ENCODE measurements at places on chromosomes 1 and 21.

DNA sequence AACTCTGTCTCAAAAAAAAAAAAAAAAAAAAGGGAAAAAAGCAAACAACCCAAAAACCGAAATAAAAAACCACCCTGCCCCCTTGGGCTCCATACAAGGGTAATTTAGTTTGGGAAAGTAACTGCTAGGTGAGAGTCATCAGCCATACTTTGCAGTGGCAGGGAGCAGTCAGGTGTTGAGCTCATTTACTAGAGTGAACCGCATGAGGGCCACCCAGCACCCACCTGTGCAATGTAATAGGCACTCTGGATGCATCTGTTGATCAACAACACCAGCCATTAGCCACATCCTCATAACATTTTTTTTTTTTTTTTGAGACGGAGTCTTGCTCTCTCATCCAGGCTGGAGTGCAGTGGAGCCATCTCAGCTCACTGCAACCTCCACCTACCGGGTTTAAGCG, 9.1 kb downstream of the INAVA start:
- no peak for DNase-seq

GRCh38 chr1:231628207-231628876, 1.8 kb downstream of the DISC1 start:
- no peak for DNase-seq

DNA sequence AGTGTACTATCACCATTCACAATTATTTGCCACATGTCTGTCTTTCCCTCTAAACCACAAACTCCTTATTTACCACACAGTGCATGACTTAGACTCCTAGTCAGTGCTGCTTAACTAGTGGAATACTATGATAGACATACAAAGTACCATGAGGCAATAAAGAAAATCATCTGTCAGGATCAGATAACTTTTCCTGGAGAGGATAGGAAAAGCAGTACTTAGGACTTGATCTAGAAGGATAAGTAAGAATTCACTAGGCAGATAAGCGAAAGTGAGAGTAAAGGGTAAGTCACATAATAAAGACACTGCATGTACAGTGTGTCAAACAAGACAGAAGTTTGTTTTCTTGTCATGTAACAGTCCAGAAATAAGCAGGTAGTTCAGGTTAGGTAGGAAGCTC, 21.2 kb upstream of the TSPAN1 start:
- DNase-seq: no peak

DNA sequence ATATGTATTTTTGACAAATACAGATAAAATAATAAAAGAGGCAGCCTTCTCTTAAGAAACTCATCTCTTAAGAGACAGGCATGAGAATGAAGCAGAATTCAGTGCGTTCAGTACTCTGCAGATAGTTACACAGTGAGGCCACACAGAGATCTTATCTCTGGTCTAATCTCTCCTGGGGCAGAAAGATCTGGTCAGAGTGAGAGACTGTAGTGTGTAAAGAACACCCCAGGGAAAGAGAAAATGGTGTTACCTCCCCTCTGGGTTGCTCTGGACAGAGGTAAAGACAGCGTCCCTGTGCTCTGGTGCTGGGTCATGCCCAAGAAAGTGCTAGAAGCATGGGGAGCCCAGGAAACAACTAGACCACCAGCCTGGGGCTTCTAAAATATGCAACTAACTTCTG, 216.3 kb downstream of the SIPA1L2 start:
- DNase-seq: no peak

- no peak for DNase-seq
These were observed 9.7 kb upstream of the NASP start for GRCh38 chr1:45574105-45574626.

DNA sequence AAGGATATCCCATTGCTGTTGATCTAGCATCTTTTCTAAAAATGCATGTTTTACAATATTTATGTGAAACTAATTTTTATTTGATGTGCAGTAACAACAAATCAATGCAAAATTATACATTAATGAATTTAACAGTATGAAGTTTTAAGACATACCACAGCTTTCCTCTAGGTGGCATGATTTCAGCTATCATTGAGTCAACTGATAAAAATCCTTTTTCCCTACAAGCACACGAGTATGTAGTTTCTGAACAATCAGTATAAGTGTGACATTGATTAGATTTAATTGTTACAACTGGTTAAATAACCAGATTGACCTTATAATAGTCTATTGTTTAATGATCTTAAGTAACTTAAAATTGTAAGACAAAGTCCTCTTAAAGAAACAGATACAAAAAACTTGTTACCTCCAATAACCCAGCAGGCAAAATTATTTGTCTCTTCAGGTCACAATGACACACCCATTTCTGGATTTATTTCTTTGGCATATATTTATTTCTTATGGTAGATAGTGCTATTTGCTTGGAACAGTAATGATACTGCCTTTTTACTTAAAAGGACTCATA, 5.8 kb upstream of the TGFB2 start:
- DNase-seq: no peak

- no peak for DNase-seq
These were observed 127.8 kb downstream of the LMX1A start for GRCh38 chr1:165228676-165229075.

- no peak for DNase-seq
These were observed 181.3 kb upstream of the SPAG17 start for GRCh38 chr1:118366286-118366685.

DNA sequence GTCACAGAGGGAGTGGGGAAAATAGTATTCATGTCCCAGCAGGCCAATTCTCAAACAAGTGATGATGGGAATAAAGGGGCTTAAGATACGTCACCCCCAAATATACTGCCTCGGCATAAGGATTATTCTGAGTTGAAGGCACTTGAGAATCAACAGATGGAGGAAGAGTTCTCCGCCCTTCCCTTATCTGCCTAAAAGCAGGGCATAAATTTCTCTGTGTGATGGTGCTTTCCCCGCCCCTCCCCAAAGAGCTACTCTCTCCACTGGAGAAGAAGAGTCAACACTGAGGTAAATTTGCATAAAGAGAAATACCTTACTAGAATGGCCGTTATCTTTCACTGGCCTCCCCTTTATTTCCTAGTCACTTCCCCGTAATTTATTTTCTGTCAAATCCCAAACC, 18.7 kb downstream of the BECN2 start:
- no peak for DNase-seq

GRCh38 chr1:110420874-110421793, 13.6 kb upstream of the LAMTOR5 start:
- no peak for DNase-seq

GRCh38 chr1:165173818-165174217, 182.7 kb downstream of the LMX1A start:
- DNase-seq: no peak

DNA sequence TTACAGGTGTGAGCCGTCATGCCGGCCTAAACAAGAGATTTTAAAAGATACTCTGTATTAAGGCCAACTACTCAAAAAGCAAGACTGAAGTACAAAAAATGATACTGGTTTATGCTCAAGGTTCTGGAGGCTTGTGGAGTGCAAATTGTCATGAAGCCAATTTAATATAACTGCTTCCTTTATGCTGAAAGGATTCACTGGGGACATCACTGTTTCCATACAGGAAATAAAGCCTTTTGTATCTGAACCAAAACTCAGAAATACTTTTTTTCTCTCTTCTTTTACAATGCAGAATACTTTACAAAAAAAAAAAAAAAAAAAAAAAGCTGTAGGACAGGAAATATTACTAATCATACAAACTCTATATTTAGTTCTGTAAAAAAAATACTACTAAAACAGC, 55.5 kb upstream of the CNN3 start:
- DNase-seq: no peak

DNA sequence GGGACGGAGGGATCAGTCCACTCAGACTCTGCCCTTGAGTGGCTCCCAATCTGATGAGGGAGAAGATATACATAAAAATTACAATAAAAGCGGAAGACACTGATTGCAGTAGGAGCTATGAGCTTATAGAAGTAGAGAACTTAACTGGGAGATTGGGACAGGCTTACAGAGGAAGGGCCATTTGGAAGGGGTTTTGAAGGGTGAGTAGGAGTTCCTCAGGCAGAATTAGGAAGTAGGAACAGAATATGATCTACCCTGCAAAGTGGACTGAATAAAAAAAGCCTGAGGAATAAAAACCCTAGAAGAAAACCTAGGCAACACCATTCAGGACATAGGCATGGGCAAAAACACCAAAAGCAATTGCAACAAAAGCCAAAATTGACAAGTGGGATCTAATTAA, 9.2 kb upstream of the WASF2 start:
- no peak for DNase-seq

DNA sequence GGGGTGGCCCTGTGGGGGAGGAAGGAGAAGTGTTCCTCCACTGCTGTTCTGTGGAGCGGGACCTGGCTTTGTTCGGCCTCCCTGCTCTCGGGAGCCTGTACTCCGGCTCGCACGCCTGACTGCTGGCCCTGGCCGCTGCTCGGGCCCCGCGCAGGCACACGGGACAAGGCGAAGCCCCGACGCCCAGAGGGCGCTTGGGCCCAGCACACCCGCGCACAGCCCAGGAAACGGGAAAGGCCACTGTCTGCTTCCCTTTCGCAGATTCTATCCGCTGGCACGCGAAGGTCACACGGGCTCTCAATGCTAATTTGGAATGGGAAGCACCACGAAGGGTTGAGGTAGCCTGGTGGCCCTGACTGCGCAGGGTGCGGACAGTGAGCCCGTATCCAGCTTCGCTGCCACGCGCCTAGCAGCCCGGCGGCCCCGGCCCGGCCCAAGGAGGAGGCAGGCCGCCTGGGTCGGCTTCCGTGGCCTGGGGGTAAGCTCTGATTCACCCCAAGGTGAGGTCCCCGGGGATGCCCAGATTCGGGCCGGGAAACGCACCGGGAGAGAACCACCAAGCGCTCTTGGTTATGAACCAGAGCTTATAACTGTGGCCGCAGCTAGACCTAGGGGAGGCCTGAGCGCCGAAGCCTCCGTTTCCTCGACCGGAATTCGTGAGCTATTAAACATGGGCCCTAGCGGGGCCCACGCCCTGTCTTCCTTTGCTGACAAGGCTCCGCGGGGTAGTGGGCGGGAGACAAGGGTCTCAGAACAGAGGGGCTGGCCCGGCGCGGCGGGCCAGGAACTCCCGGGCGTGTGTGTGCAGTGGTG, 19.7 kb upstream of the TBX15 start:
- DNase-seq: no peak

GRCh38 chr1:23341931-23342692, 2.0 kb downstream of the HNRNPR start:
- DNase-seq: no peak

- DNase-seq: no peak
These were observed 16.6 kb downstream of the SERINC2 start for GRCh38 chr1:31429583-31429982.

DNA sequence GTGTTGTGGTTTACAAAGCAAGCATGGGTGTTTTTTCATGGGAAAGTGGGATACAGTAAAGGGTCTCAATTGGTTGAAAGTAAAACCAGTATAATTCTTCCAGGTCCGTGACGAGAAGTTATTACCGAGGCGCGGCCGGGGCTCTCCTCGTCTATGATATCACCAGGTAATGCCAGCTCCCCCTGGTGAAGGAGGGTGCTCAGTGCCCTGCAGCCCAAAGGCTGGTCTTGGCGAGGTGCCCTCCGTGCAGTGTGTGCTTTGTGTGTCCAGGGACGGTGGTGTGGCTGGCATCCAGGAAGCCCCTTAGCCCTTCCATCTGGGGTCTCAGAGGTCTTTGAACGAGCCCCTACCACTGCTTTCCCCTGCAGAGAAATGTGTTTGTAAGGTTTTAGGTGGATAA, 24.8 kb downstream of the RAB4A start:
- no peak for DNase-seq

GRCh38 chr1:77018311-77018710, 151.0 kb downstream of the ST6GALNAC5 start:
- DNase-seq: no peak

DNA sequence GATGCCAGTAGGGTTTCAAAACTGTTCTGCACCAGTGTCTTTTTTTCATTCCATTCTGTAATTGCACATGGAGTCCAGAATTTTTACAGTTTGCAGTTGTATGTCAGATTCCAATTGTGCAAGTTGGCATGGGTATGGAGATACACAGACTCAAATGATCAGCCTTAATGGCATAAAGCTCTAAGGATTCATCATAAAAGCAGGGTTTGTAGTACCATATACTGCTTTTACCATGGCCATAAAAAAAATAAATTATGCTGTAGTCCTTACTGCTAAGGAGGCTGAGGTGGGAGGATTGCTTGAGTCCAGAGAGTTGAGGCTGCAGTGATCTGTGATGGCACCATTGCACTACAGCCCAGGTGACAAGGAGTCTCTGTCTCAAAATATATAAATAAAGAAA, 10.3 kb downstream of the MTARC1 start:
- DNase-seq: no peak

DNA sequence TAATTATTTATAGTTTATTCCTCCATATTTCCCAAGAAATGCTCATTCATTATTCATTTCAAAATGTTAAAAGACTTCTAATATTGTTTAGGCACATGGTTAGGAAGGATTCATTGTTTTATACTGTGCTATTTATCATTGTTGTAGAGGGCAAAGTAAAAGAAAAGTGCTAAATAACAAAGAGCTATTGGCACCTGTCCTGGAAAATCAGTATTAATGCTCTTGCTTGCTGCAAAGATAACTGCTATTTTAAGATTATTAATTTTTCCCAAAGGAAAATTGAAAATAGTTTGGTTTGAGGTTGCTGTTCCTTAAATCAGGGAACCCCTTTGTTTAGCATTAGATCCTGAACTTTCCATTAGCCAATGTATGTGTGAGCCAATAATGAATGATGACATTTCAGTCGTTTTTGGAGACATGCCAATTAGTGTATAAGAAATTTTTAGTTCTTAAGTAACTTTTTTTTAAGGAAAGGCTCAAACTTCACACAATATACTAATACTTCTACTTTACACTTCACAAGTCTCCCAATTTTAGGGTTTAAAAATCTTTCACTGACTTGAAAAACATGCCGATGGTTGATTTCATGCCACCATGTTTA, 39.9 kb downstream of the EPB41 start:
- DNase-seq: no peak

GRCh38 chr1:229146647-229147046, 124.3 kb upstream of the RAB4A start:
- DNase-seq: no peak

DNA sequence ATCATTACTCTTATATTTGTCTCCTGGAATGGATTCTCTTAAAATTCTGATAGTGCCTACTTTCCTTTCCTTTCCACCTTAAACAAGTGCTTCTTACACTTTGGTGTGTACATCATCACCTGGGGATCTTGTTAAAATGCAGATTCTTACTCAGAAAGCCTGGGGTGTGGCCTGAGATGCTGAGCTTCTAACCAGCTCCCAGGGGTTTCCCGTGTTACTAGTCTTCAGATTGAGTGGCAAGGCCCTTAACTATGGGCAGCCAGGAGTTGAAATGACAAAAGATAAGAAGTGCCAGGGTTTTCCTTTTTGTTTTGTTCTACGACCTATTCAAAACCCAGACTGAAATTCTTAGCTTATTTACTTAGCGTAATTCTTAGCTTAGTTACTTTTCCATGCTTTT, 159.2 kb downstream of the HFM1 start:
- no peak for DNase-seq

- DNase-seq: no peak
These were observed 3.7 kb downstream of the CHD1L start for GRCh38 chr1:147246044-147246690.

GRCh38 chr1:66022904-66023620, 230.4 kb downstream of the PDE4B start:
- DNase-seq: no peak

All from cortex of kidney (tissue), 1 donor.